HuH-7.5 (cell line): ENCODE measurements at places on chromosomes 13 and 19.
A peak's percentile ranks its signal among the peaks of the same experiment; 100 is the strongest.

DNA sequence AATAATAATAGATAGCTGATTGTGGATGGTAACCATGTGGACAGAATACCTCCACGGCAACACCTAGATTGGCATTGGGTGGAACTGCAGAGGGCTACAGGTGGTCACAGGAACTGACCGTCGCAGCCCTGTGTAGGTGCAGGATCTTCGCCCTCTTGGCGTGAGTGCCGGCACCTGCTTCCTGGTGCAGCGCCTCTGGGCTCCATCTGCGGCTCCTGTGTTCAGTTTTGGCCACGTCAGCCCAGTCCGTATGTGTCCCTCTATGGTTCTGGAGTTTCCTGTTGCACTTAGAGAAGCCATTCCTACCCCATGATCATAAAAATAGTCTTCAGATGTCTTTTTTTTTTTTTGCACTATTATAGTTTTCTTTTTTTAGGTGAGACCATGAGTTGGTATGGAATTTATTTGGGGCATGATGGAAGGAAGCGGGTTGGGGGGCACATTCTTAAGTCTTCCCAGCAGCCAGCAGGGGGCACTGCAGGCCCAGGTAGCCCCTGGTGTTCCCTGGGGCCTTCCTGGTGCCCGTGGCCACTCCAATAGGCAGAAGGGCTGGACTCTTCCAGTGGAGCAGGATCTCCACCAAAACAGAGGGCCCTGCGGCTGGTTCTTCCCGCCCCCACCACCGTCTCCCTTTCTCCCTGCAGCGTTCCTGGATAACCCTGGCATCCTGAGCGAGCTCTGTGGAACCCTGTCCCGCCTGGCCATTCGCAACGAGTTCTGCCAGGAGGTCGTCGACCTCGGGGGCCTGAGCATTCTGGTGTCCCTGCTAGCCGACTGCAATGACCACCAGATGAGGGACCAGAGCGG, 10.1 kb upstream of the SLC25A42 start:
- DNase-seq: peak; percentile 95

DNA sequence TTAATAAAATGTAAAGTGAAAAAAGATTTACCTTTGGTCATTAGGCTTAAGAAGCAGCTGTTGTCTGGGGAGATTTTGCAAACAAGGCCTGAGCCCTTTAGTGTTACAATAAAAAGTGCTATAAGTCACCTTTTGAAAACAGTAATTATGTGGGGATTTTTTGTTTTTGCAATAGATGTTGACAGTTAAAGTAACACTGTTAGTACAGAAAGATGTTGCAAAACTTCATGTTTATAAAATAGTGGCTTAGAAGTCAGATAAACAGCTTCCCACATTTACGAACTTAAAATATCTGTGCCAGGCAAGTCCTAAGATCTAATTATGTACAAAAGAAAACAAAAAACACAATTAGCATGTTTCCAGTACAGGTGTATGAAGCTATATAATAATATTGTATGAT, 138.0 kb upstream of the IRS2 start:
- no peak for DNase-seq

- DNase-seq: no peak
These were observed 6.0 kb downstream of the A1BG start for GRCh38 chr19:58346961-58347929.

- DNase-seq: no peak
These were observed 124.1 kb downstream of the PCCA start for GRCh38 chr13:100212904-100213553.
